ENCODE measurements at places on chromosomes 4 and X. TPM values are rescaled to one million over a fixed set of nuclear protein-coding genes. Genes with fewer than 3 reads are reported as not detected.

DNA sequence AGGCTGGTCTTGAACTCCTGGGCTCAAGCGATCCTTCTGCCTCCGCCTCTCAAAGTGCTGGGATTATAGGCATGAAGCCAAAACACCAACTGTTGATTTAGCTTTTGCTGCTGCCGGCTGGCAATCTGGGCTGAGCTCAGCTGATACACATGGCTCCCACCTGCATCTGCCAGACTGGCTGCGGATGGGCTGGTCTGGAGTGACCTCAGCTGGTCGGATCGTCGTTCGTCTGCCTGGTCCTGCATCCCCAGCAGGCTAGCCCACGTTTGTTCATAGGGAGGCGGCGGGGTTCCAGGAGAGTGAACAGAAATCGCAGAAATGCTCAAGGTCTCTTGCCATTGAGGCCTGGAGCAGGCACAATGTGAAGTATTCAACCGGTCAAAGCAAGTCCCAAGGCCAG lies 74.4 kb upstream of the DDX3X start:
- DNase-seq, result no peak

GRCh38 chr4:73109493-73109892 lies 40.0 kb upstream of the COX18 start:
- no peak for DNase-seq

- no peak for DNase-seq
Measured at GRCh38 chr4:109588176-109588575, 28.1 kb downstream of the MCUB start.

- DNase-seq, result no peak
Measured at GRCh38 chrX:11566173-11566572, 99.5 kb downstream of the ARHGAP6 start.

- no peak for DNase-seq
Measured at GRCh38 chr4:2728806-2729532, 27.2 kb downstream of the TNIP2 start.

DNA sequence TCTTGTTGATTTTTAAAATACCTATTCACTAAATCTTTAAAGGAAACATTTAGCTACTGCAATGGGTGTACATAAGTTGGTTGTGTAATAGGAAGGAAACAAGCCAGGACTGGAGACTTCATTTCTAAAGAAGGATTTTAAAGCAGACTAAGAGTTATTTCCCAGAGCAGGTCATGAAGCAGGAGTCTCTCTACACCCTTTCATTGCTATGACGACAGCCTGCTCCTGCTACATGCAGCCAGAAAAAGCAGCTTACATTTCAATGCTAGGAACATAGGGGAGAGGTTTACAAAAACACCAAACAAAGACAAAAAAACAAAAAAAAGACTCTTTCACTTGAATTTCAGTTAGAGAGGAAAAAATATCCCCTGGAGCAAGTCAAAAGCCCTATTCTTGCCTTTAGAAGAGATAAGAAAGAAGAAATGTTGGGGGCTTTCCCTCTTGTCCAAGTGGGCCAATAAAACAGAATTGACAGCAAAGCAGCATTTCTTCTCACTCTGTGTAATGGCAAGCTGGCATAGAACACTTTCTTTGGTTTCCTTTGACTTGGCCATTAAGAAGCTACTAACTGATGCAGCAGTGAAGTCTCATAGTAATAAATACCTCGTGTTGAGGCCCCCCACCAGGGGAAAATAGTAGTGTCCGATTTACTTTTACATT lies 3.4 kb downstream of the SPARCL1 start:
- DNase-seq, result no peak

DNA sequence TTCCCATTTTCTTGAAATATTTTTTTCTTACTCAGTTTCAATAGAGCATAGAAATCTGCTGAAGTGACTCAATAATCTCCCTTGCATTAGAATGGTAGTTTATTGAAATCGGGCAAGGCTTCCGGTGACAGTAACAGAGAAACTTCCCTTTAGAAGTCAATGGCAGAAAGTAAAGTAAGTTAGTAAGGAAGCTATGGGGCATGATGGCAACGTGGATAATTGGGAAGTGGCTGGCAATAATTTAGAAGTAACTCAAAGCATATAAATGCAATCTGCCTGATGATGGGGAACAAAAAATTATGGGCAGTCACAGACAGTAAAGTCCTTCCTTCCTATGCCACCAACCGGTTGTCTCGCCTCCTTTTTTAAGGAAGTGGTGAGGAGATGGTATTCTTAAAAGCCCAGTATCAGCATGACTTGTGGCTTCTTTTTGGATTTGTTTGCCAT lies 7.6 kb downstream of the CYBB start:
- DNase-seq, result no peak

GRCh38 chrX:21374994-21375707 lies 933 bp downstream of the CNKSR2 start:
- DNase-seq, result no peak

- DNase-seq, result no peak
Measured at GRCh38 chr4:188008377-188008776, 12.8 kb downstream of the ZFP42 start.

DNA sequence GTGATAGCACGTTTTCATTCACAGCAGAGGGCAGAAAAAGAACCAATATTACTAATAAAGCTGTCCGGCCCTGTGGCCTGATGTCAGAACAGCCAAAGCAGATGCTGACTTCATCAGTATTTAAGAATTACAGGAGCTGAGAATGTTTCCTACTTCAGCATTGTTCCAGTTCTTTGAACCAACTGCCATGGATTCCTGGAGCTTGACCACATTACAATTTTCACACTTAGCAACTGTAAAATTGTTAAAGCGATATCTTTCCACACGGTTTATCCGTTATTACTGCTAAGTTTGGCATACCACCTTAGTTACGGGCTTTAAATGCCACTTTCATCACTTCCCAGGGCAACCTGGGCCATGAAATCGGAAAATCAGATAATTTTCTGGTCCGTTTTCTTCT lies 118.2 kb downstream of the EPHA5 start:
- no peak for DNase-seq

DNA sequence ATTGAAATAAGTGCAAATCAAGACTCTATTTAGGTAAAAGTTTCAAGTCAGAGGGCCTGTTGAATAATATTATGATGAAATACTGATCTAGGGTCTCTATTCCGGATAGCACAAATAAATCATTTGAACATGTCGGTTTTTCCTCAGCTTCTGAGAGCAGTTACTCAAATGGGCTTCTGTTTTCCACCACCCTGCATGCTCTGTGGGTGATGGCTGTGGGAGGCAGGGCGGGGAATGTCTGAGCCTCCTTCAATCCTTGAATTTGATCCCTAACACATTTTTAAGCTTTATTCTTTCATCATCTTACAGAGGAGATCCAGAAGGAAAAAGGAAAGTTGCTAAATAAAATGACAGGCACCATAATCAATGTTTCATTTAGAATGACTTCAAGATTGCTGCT lies 8.5 kb downstream of the UNC5C start:
- DNase-seq, result no peak

Gene XPNPEP2
- total RNA-seq, result not detected

Gene ZCCHC13
- not detected for total RNA-seq

Gene MAOB
- 0.14 TPM for total RNA-seq

Gene PCDH7
- total RNA-seq, result 1.9 TPM

Gene DUX4
- total RNA-seq, result not detected

Gene PCDH10
- total RNA-seq, result 0.14 TPM

Gene KANTR
- total RNA-seq, result 1.9 TPM

Gene PWWP3B
- 0.36 TPM for total RNA-seq
